ENCODE measurements at places on chromosomes 4 and X. TPM values are rescaled to one million over a fixed set of nuclear protein-coding genes. Genes with fewer than 3 reads are reported as not detected.

Gene HSFX2
- total RNA-seq = not detected

Gene LARP1B
- total RNA-seq = 12.4 TPM

Gene P2RY8
- not detected for total RNA-seq

Gene DGKK
- not detected for total RNA-seq

Gene PTPN13
- total RNA-seq = 5.2 TPM

Gene MAB21L2
- total RNA-seq = not detected

Gene ERAS
- 0.19 TPM for total RNA-seq

Gene CWH43
- total RNA-seq = not detected

Gene CTAG1B
- total RNA-seq = not detected

Data from A549 treated with ZK216348 at 1 μM for 4 hours (cell line).